Memory B cell (primary cell): ENCODE measurements at places on chromosomes 11 and 22.

- no peak for DNase-seq
Observed at GRCh38 chr11:100105982-100106358, 581.1 kb upstream of the ARHGAP42 start.

GRCh38 chr11:75263944-75264349 lies 23.4 kb downstream of the TPBGL start:
- DNase-seq = no peak

GRCh38 chr11:64755681-64756361 lies 4.0 kb downstream of the PYGM start:
- DNase-seq = no peak

GRCh38 chr11:117479372-117479771 lies 151.7 kb downstream of the CEP164 start:
- DNase-seq = no peak

GRCh38 chr11:62889484-62890437 lies 9.1 kb downstream of the SLC3A2 start:
- no peak for DNase-seq

DNA sequence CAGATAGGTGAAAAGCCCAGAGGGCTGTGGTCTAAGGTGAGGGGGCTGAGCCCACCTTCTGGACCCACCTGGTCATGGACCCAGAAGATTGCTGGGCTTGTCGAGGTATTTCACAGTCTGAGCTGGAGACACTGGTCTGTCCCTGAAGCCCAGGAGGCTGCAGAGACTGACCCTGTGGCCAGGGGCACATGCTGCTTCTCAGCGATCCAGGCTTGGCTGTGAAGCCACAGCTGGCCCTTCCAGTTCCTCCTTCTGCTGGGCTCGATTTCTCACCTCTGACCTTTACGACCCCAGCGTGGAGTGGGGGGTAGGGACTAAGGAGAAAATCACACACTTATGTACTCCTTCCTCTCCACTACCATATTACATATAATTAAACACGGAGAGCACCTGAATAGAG lies 88.5 kb downstream of the NECTIN1 start:
- DNase-seq = no peak

DNA sequence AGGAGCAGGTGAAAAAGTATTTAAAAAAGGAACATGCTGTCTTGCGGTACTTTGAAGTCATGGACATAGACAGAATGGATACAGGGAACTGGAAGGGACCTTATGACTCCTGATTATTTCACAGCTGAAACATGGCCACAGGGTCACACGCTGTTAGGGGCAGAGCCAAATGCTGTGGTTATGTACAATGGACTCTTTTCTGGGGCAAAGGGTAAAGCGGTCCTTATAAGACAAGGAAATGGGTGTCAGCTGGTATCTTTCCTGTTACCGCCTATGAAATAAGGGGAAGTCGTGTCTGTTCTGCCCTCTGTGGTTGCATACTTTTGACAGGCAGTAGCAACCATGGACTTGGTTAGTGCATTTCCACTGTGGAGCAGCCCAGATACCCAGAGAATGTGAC lies 12.8 kb upstream of the ST14 start:
- no peak for DNase-seq

GRCh38 chr11:81007046-81007445 lies 1566.2 kb upstream of the TENM4 start:
- DNase-seq = no peak

- DNase-seq = no peak
Observed at GRCh38 chr22:49046546-49047361, 780.9 kb downstream of the BRD1 start.

DNA sequence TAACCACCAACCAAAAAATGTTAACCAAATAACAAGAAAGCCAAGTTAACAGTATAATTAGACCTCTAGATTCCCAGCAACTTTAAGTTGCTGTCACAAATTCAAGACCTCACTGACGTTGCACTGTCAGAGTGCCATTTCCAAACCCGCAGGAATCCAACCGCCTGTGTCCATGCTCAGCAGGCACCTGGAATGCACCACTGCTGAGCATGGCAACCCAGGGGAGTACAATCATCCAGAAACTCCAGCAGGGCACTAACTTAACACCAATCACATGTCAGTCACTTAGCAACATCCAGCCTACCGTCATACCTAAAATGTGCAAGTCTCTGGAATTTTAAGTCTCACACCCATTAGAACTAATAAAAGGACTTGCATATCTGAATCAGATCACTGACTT lies 48.8 kb downstream of the SMCO4 start:
- DNase-seq = no peak

- no peak for DNase-seq
Observed at GRCh38 chr11:95888439-95888838, 35.5 kb downstream of the MTMR2 start.

DNA sequence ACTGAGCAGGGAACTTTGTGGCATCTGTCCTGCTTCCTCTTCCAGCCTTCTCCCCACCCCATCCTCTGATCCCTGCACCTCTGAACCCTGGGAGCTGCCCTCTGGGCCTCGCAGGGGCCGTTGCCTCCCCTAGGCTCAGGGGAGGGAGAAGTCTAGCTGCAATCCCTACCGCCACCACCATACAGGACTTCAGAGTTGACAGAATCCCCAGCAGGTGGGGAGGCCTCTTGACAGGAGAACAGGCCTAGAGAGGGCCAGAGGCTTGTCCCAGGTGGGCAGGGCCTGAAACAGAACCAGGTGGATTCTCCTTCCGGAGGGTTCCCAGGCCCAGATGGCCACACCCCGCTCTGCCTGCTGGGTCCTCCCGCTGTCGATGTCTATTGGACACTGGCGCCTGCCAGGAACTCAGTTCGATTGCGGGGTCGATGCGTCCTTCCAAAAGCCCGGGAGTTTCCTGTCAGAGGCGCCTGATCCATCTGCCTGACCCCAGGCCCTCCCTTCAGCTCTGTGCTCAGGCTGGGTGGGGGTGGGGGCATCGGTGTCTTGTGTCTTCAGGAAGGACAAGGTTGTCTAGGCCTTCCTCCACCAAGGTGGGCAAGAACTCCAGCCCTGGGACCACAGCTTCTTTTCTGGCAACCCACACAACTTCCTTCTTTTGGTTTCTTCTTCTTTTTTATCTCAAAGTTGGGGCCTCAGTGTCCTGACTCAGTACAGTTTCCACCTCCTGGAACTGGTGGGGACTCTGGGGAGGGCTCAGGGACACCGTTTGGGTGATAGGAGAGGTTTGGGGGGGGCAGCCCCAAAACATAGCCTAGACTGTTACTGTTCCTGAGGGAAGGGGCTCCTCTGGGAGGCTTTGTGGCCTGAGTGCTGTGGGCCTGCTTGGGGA lies 6.4 kb downstream of the STARD10 start:
- DNase-seq = peak; percentile 41

- no peak for DNase-seq
Observed at GRCh38 chr11:68950270-68950669, 30.5 kb downstream of the MRGPRD start.

- DNase-seq = no peak
Observed at GRCh38 chr22:18148293-18148965, 1.5 kb upstream of the USP18 start.

- DNase-seq = no peak
Observed at GRCh38 chr11:2138431-2139122, 612 bp downstream of the IGF2 start.

- DNase-seq = no peak
Observed at GRCh38 chr11:96205460-96205809, 137.6 kb downstream of the MAML2 start.

DNA sequence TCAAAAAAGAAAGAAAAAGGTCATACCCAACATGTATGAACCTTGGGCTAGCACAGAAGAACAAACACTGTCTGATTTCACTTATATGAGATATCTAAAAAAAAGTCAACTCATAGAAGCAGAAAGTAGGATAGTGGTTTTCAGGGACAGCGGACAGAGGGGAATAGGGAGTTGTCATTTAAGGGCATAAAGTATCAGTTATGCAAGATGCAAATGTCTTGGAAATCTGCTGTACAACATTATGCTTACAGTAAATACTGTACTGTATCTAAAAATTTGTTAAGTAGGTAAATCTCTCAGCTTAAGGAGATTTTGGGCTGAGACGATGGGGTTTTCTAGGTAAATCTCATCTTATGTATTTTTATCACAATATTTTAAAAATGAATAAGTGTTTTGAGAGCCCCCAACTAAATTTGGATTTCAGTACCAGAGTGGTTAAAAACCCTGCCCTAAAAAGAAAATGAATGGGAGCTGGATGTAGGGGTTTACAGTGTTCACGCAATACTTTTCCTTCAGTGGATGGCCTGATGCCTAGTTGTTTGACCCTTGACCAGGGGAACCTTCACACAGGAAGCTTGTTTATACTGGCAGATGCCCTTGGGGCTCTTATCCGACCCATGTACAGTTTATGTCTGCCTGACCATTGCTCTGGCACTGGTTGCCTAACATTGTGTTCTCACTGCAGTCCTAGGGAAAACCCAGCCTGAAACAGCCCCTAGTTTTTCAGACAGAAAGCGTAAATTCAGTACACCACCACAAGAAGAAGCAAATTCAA lies 34.8 kb downstream of the SLC22A9 start:
- DNase-seq = no peak

DNA sequence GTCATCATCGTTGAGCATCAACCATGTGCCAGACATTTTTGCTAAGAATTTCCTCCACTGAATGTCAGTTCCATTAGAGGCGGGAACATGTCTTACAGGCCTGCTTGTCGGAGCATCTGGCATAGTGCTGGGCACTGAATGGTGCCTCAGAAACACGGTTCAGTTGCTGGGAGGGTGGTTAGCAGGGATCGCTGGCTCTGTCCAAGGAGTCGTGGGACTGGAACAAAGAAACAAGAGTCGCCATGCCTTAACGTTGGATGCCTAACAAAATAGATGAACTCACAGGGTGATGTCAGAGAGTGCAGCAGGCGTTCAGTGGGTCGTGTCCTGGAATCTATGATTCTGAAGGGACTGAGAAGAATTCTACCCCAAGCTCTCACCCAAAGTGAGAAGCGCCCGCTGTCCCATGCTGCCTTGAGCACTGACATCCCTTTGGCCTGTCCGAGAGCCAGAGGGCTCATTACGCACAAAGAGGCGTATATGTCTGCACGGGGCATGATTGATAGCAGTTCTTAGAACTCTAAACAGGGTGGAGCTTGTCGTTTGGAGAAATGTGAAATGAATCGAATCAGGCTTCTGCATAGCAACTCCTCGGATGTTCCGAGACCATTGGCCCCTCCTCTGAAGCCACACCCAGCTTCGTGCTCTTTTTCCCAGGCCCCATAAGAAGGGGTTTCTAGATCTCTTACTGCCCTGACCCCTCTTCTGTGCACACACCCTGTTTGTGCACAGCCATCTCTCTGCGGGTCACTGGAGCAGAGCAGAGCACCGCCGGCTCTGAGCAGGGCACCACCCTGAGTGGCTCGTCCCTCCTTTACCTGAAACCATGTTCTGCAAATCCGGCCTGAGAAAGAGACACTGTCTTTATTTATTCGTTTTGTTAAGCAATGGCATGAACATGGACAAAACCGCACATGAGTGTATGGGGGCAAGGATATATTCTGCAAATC lies 113.1 kb upstream of the B3GAT1 start:
- DNase-seq = no peak

DNA sequence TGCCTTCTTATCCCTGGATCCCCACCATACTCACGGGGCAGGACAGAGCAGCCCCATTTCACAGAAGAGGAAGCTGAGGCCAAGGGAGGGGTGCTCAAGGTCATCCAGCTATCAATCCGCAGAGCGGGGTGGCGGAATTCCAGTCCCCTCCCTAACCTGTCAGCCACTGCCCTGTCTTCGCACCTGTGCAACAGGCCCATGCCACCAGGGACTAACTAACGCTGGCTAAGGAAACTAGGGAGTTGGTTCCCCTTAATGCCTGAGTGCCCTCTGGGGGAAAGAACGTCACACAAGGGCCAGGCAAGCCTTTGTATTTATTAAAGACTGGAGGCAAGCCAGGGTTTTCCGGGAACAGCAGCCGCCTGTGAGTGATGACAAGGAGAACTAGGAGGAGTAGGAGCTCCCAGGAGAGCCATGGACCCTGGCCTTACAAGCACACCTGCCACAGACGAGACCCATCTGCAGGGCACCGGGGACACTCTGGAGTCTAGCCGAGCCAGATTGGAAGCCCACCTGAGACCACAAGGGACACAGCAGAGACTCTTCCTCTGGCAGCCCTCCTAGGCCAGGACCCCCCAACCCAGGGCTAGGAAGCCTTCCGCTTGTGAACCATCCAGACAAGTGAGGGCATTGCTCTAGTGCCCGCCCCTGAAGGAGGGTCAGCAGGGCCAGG lies 64.4 kb downstream of the MYH9 start:
- DNase-seq = no peak

DNA sequence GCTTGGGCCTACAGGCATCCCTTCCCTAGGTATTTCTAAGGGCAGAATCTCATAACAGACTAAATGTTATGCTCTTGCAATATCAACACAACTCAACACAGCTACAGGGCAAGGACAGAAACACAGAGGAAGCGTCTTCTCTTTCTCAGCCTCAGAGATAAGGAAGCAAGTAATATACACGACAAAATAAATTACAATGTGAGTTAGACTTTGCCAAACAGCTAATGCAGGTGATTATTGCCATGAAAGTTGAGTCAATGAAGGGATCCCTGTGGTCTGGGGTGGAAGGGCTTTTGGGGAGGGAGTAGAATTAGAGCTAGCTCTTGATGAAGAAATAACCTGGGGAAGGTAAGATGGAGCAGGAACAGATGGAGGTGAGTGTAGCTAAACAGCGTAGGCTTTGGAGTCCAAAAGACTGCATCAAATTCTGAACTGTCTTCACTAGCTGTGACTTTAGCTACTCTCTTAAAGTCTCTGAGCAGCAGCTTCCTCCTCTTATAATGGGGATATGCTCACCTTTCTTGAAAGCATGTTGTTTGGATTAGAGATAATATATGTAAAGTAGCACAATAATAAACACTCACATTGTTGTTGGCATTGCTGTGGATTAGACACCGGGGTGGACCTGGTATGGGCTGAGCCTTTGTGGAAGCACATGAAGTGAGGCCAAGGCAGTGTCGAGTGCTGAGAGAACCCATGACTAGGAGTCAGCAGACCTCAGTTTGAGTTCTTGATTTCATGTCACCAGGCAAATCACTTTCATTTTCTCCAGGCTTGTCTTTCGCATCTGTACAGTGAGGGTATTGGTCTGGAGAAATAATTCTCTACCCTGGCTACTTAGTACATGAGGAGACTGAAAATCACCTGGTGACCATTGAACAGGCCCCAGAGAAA lies 41.0 kb upstream of the AQP11 start:
- DNase-seq = no peak

DNA sequence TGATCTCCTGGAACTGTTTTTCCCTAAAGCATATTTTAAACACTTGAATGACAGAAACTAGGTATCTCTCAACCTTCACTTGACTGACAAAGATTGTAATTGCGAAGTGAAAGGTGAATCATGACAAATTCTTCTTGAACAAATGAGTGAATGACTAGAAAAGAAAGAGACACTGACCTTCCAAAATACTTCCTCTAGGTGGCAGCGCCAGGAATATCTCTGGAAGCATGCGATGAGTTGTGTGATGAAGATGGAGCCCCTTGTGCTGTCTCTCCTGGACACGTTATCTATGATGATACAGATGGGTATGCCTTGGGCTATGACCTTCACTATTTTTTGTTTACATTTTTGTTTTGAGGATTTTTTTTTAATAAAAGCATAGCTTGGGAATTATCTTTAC lies 7.0 kb upstream of the CASP12 start:
- DNase-seq = no peak
